Body of pancreas (tissue), 4 donors: ENCODE measurements at places on chromosomes 2 and 18. TPM values are rescaled to one million over a fixed set of nuclear protein-coding genes. Genes with fewer than 3 reads are reported as not detected.

- no peaks in the 10 kb centered on the region for H3K36me3 ChIP-seq
- no peaks in the 10 kb centered on the region for H3K27me3 ChIP-seq
- H3K27ac ChIP-seq = no peak overlapping the region
- H3K4me1 ChIP-seq = no peaks in the 10 kb centered on the region
- no peak overlapping the region for H3K4me3 ChIP-seq
Observed at GRCh38 chr2:149473068-149473467, 114.5 kb downstream of the MMADHC start.

- peaks cover 13% of the 10 kb centered on the region for H3K4me1 ChIP-seq
- no peak within 1 kb of the TSS for H3K4me3 ChIP-seq
- peak within 1 kb of the TSS; percentile 4 for H3K27ac ChIP-seq
- no peaks in the 10 kb centered on the region for H3K27me3 ChIP-seq
Observed at GRCh38 chr2:24920098-24920808, at the start of gene ADCY3. TSS of gene ADCY3 (minus strand) at chr2:24920237. CDS start at chr2:24918987, 1,250 bp downstream.

GRCh38 chr18:12433829-12434540 is 26.3 kb downstream of the PRELID3A start:
- no peaks in the 10 kb centered on the region for H3K27me3 ChIP-seq
- H3K4me3 ChIP-seq = no peak overlapping the region
- H3K36me3 ChIP-seq = no peaks in the 10 kb centered on the region

GRCh38 chr18:10114717-10115463 is 201.1 kb downstream of the VAPA start:
- peaks cover 9% of the 10 kb centered on the region for H3K4me1 ChIP-seq
- H3K36me3 ChIP-seq = no peaks in the 10 kb centered on the region
- no peak overlapping the region for H3K4me3 ChIP-seq

GRCh38 chr2:239178484-239178883 is 222.3 kb downstream of the HDAC4 start:
- H3K27ac ChIP-seq = no peak overlapping the region
- H3K4me1 ChIP-seq = no peaks in the 10 kb centered on the region
- H3K4me3 ChIP-seq = no peak overlapping the region

DNA sequence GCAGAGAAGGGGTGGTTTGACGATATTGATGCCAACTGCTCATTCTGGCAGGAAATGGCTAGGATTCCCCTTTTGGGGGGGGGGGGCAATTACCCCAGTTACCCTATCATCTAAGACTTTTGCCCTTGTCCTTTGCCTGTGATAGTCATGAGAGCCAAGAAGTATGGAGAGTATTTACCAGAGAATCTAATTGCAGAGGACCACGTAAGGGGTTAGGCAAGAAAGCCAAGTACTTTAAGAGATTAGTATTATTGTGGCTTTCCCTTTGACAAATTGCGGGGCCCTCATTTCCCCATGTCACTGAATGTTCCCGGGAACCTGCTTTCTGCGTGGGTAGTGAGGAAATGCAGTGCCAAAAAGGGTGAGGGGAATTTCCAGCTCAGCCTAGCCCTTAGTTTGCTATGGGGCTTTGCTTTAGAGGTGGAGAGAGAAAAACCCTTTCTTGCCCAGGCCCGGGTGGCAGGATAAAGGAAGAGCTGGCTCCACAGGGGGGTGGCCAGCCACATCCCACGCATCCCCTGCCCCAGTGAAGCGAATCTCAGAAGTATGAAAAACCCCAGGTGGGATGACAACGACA is 1.5 kb downstream of the AQP4 start:
- no peaks in the 10 kb centered on the region for H3K27me3 ChIP-seq
- H3K27ac ChIP-seq = no peak overlapping the region
- no peak overlapping the region for H3K4me3 ChIP-seq

DNA sequence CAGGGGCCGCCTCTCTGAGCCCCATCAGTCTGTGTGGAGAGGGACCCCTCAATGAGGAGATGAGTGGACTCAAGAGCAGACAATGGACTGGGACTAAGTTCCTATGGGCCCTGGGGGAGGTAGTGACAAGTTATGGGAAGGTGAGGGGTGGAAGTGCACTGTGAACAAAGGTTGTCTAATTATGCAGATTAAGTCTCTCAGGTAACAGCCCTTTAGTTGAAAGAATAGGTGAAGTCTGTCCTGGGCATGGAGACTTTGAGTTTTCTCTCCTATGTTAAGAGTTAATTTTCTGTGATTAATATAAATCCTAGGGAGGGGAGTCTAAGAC is 243.8 kb downstream of the FAM210A start:
- no peak overlapping the region for H3K4me3 ChIP-seq
- no peak overlapping the region for H3K27ac ChIP-seq
- no peaks in the 10 kb centered on the region for H3K36me3 ChIP-seq
- no peaks in the 10 kb centered on the region for H3K4me1 ChIP-seq
- DNase-seq = no peak

- H3K27me3 ChIP-seq = peaks cover 19% of the 10 kb centered on the region
- DNase-seq = no peak
- no peaks in the 10 kb centered on the region for H3K36me3 ChIP-seq
- H3K4me1 ChIP-seq = peaks cover 12% of the 10 kb centered on the region
- no peak overlapping the region for H3K27ac ChIP-seq
Observed at GRCh38 chr2:5674026-5674340, 18.2 kb upstream of the SOX11 start.

DNA sequence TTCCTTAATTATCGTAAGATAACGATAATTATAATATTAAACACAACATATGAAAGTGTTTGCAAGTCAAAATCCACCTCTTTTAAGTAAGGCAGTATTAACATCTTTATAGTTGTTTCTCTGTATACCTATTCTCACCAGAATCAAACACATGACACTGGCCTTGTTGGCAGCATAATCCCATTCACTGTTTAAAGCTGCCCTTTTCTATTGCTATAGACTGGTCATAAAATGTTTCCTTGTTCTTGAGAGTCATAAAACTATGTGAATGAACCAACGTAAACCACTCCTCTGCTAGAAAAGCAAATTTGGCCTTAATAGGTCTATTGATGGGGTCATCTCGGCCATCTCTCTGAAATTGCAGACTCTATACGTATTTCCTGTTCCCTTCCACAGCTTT is 293.1 kb downstream of the SLC8A1 start:
- no peaks in the 10 kb centered on the region for H3K27me3 ChIP-seq
- no peak overlapping the region for H3K4me3 ChIP-seq
- no peaks in the 10 kb centered on the region for H3K36me3 ChIP-seq
- DNase-seq = no peak
- H3K27ac ChIP-seq = no peak overlapping the region

GRCh38 chr18:24271381-24272228 is 126.0 kb downstream of the OSBPL1A start:
- H3K36me3 ChIP-seq = no peaks in the 10 kb centered on the region
- no peaks in the 10 kb centered on the region for H3K27me3 ChIP-seq
- peak overlapping the region; percentile 71 for H3K27ac ChIP-seq
- DNase-seq = peak; percentile 77

DNA sequence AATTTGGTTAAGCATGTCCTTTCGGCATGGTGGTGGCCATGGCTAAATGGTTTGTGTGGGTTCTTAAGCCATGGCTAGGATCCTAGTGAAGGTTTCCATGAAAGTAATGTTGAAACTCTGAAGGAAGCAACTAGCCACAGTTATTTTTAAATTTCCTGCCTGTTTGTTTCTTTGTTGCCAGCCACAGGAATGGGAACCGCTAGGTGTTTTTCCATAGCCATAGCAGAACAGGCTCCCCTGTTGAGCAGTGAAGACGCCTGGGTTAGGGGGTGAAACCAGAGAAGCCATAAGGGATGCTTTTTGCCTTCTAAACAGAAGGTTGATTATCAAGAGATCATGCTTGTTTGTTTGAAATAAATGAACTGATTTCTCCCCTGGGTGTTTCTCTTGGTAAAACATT is 60.1 kb upstream of the CHMP1B start:
- H3K27me3 ChIP-seq = no peaks in the 10 kb centered on the region
- no peak overlapping the region for H3K27ac ChIP-seq
- no peaks in the 10 kb centered on the region for H3K36me3 ChIP-seq
- no peak for DNase-seq

GRCh38 chr18:62739911-62740310 is 24.6 kb downstream of the PHLPP1 start:
- no peaks in the 10 kb centered on the region for H3K27me3 ChIP-seq
- no peaks in the 10 kb centered on the region for H3K36me3 ChIP-seq
- peaks cover 59% of the 10 kb centered on the region for H3K4me1 ChIP-seq
- no peak for DNase-seq
- H3K4me3 ChIP-seq = no peak overlapping the region

GRCh38 chr18:37393221-37393827 is 172.3 kb downstream of the CELF4 start:
- H3K4me1 ChIP-seq = peaks cover 15% of the 10 kb centered on the region
- no peaks in the 10 kb centered on the region for H3K36me3 ChIP-seq
- no peak for DNase-seq
- no peak overlapping the region for H3K4me3 ChIP-seq
- no peak overlapping the region for H3K27ac ChIP-seq
- H3K27me3 ChIP-seq = no peaks in the 10 kb centered on the region

GRCh38 chr2:170022692-170023091 is 155.3 kb upstream of the MYO3B start:
- H3K4me3 ChIP-seq = no peak overlapping the region
- no peaks in the 10 kb centered on the region for H3K27me3 ChIP-seq
- H3K27ac ChIP-seq = no peak overlapping the region
- H3K36me3 ChIP-seq = peaks cover 1% of the 10 kb centered on the region
- H3K4me1 ChIP-seq = no peaks in the 10 kb centered on the region

GRCh38 chr2:169038338-169038757 is 7.2 kb upstream of the ABCB11 start:
- no peak overlapping the region for H3K27ac ChIP-seq
- no peak overlapping the region for H3K4me3 ChIP-seq
- H3K4me1 ChIP-seq = no peaks in the 10 kb centered on the region

DNA sequence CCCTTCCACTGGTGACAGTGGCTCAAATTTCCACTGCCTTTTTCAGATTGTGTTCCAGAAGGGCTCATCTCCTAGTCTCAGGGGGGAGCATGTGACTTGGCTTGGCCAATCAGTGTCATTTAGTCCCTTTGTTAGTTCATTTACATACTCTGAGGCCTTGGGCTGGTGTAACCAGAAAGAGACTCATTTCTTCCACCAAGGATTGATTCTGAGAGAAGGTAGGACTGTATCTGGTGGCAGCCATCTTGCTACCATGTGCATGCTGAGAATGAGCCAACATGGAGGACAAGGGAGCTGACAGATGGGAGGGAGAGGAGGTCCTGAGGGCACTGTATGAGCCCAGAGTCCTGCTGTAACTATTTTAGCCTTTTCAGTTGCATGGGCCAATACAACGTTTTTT is 191.7 kb downstream of the THSD7B start:
- H3K4me3 ChIP-seq = no peak overlapping the region
- no peak for DNase-seq
- H3K36me3 ChIP-seq = no peaks in the 10 kb centered on the region
- H3K27me3 ChIP-seq = no peaks in the 10 kb centered on the region

MAPK4 gene
- 1.6 TPM for total RNA-seq

LTBP1 gene
- total RNA-seq = 8.8 TPM

PAX3 gene
- total RNA-seq = not detected

TRIM54 gene
- total RNA-seq = 0.26 TPM

FAM228A gene
- not detected for total RNA-seq
